ENCODE measurements at places on chromosomes 1 and 21. TPM values are rescaled to one million over a fixed set of nuclear protein-coding genes. Genes with fewer than 3 reads are reported as not detected.
A peak's percentile ranks its signal among the peaks of the same experiment; 100 is the strongest.

The CR1L gene
- not detected for total RNA-seq

The LENEP gene
- not detected for total RNA-seq

- no peaks in the 10 kb centered on the region for H3K4me1 ChIP-seq
- H3K36me3 ChIP-seq = no peaks in the 10 kb centered on the region
- no peak overlapping the region for H3K4me3 ChIP-seq
- no peak for DNase-seq
- H3K27me3 ChIP-seq = peaks cover 7% of the 10 kb centered on the region
- H3K27ac ChIP-seq = no peak overlapping the region
These were observed 79.1 kb downstream of the CACNA1E start for GRCh38 chr1:181562395-181562794.

DNA sequence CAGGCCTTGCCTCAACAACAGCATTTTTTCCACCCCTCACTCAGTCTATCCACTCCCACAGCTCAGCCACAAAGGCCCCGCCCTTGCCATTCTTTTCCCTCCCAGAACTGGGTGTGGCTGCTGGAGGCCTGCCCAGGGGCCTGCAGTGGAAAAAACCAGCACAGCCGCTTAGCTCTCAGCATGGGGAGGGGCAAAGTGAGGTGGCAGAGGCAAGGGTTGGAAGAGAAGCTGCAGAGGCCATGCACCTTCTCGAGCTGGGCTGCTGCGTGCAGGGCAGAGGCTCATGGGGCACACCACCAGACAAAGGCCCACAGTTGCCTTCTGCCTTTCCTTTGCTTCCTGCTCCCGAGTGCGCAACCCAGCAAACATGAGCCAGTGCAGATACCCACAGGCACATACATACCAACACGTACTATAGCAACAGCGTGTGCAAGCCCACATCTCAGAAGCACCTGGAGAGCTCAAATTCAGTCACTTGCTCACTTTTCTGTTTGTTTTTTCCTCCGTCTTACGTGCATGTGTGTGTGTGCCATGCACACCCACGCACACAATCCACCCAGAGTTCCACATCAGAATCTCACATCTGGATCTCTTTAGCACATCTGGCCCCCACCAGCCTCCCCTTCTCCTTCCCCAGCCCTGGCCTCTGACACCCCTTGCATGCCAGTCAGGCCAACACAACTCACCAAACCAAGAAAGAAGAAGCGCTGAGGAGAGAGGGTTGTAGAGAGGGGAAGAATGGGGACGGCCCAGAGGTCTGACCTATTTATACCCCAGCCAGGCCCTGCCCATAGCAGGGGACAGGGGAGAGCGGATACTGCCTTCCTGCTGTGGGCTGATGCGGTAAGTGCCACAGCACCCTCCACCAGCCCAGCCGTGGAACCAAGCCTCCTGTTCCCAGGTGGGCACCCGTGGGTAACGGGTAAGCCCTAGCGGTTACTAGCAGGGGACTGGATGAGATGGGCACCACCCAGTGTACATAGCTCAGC is at the start of gene S100A4:
Gene S100A4 (minus strand): TSS at position 740 of the 989 bp plus-strand sequence. CDS start 1,012 bp downstream, outside the sequence.
- no peaks in the 10 kb centered on the region for H3K27me3 ChIP-seq
- DNase-seq = peak; percentile 73
- peak within 1 kb of the TSS; percentile 85 for H3K27ac ChIP-seq
- H3K4me1 ChIP-seq = peaks cover 83% of the 10 kb centered on the region
- peak within 1 kb of the TSS; percentile 82 for H3K4me3 ChIP-seq
- H3K36me3 ChIP-seq = peaks cover 26% of the 10 kb centered on the region

DNA sequence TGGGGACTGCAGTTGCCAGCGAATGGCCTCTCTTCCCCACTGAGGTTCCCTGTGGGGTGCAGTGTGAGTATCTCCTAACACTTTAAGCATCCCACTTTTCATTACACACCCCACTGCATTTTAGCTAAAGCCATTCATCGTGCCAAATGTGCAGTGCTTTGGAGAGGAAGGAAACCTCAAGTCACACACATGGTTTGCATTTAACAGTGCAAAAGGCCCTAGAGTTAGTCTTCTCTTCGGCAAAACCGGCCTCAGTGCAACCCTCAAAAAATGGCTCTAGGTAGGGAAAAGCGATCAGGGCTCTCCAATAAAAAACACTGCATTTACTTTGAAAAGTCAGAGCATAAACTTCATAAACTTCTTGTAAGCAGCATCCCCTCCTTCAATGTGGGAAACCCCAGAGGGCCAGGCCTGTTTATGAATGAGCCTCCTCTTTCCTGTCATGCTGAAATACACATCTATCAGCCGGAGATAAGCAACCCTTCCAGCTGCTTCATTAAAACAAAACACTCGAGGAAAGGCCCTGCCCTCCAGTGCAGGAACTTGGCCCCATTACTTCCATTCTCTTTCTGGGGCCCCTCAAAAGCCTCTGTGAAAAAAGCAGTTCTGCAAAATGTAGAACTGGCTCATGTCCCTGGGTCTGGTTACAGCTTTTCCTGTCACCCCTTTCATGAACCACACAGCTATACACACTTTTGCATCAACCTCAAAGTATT is 184.0 kb downstream of the CDC7 start:
- H3K27me3 ChIP-seq = no peaks in the 10 kb centered on the region
- H3K4me1 ChIP-seq = peaks cover 15% of the 10 kb centered on the region
- H3K4me3 ChIP-seq = no peak overlapping the region
- H3K27ac ChIP-seq = no peak overlapping the region

DNA sequence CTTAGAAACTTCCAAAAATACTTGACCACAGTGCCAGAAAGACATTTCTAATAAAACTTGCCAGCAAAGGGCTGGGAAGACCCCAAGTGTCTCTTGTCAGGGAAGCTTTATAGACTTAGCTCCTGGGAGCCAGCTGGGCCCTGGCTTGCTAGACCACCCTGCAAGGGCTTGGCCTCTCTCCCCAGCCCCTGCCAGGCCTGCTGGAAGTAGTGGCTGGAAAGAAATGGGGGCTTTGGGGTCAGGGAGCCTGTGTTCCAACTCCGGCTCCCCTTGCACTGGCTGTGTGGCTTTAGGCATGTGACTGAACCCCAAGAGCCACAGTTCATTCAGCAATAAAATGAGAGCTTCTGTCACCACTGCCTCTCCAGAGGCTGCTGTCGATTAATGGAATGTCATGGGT is 31.1 kb downstream of the H3-3A start:
- H3K27ac ChIP-seq = no peak overlapping the region
- no peaks in the 10 kb centered on the region for H3K36me3 ChIP-seq
- H3K4me3 ChIP-seq = no peak overlapping the region
- H3K4me1 ChIP-seq = no peaks in the 10 kb centered on the region

GRCh38 chr1:54850737-54851136 is 36.3 kb downstream of the DHCR24 start:
- H3K36me3 ChIP-seq = peaks cover 3% of the 10 kb centered on the region
- no peak overlapping the region for H3K4me3 ChIP-seq
- H3K4me1 ChIP-seq = no peaks in the 10 kb centered on the region
- H3K27me3 ChIP-seq = no peaks in the 10 kb centered on the region

- H3K36me3 ChIP-seq = no peaks in the 10 kb centered on the region
- no peak overlapping the region for H3K27ac ChIP-seq
- no peak overlapping the region for H3K4me3 ChIP-seq
- no peak for DNase-seq
- no peaks in the 10 kb centered on the region for H3K4me1 ChIP-seq
These were observed 4.3 kb upstream of the OR10Z1 start for GRCh38 chr1:158600735-158601134.

Data from CD4-positive, alpha-beta T cell (primary cell).